ENCODE measurements at places on chromosomes 7 and 10.

DNA sequence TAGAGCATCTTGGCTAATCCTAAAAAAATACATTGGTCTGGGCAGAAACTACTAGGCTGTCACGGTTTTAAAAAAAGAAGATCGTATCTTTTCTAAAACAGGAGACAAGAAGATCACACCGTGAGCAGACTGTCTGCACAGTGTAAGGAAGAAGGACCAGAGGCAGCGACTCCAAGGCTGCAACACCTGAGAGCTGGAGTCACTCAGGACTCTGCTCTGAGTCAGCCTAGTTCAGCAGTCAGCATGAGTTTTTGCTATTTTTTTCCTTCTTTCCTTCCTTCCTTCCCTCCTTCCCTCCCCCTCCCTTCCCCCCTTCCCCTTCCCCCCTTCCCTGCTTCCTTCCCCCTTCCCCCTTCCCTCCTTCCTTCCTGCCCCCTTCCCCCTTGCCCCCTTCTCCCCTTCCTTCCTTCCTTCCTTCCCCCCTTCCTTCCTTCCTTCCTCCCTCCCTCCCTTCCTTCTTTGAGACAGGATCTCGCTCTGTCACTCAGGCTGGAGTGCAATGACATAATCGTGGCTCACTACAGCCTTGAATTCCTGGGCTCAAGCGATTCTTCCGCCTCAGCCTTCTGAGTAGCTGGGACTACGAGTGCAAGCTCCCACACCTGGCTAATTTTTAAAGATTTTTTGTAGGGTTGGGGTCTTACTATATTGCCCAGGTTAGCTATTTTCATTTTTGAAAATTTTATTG is 24.4 kb downstream of the BAG3 start:
- no peak overlapping the region for H3K27ac ChIP-seq
- H3K4me1 ChIP-seq = no peaks in the 10 kb centered on the region
- H3K27me3 ChIP-seq = no peaks in the 10 kb centered on the region

DNA sequence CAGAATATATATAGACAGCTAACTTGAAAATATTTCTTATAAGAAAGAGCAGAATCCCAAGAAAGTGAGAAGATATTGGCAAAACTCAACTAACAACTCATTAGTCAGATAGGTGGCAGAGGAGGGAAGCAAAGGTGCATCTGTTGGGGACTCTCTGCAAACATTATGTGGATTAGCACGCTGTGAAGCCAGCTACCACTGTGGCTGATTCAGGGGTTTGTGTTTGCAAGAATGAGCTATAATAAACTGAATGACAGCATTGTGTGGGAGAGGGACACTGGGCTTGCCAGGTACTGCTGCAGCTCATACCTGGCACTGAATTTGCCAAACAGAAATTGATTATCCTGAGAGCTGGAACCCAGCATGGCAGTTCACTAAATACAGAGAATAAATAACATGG is 170.3 kb upstream of the MINDY3 start:
- no peaks in the 10 kb centered on the region for H3K4me1 ChIP-seq
- no peak for DNase-seq
- H3K27me3 ChIP-seq = no peaks in the 10 kb centered on the region
- no peaks in the 10 kb centered on the region for H3K36me3 ChIP-seq
- no peak overlapping the region for H3K4me3 ChIP-seq

GRCh38 chr10:7960108-7960507 is 94.4 kb upstream of the GATA3 start:
- no peak overlapping the region for H3K4me3 ChIP-seq
- H3K4me1 ChIP-seq = no peaks in the 10 kb centered on the region
- no peaks in the 10 kb centered on the region for H3K27me3 ChIP-seq
- H3K27ac ChIP-seq = no peak overlapping the region

- no peaks in the 10 kb centered on the region for H3K27me3 ChIP-seq
- no peak overlapping the region for H3K27ac ChIP-seq
- no peak for DNase-seq
- H3K4me3 ChIP-seq = no peak overlapping the region
Observed at GRCh38 chr10:64365663-64366062, 844.5 kb downstream of the REEP3 start.

DNA sequence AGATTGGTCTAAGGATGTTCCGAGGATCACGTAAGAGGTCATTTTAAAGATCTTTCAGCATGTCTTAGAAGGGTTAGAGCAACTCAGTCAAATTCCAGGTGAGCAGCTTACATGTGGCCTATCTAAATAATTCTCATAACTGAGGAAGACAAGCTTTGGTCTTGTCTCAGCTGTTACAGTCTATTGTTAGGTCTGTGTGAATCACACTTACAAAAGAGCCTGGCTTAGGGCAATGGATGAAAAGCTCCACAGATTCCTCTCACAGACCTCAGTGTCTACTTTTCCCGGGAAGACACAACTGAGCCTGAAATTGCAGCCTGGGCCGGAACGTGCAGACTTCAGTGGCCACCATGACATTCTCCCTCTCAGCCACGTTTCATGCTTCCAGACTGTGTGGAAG is 173.1 kb downstream of the INHBA start:
- no peaks in the 10 kb centered on the region for H3K4me1 ChIP-seq
- H3K36me3 ChIP-seq = no peaks in the 10 kb centered on the region
- H3K4me3 ChIP-seq = no peak overlapping the region
- no peaks in the 10 kb centered on the region for H3K27me3 ChIP-seq
